Left ventricle myocardium superior (tissue), 1 donor: ENCODE measurements at places on chromosomes 7 and 10. TPM values are rescaled to one million over a fixed set of nuclear protein-coding genes. Genes with fewer than 3 reads are reported as not detected.

Gene ANKRD61
- total RNA-seq, result 0.20 TPM

Gene GPR146
- total RNA-seq, result 41.5 TPM

Gene CCDC3
- 2.4 TPM for total RNA-seq

Gene EDRF1
- 9.9 TPM for total RNA-seq

Gene SLC39A12
- not detected for total RNA-seq

Gene TFR2
- not detected for total RNA-seq

Gene TEX47
- not detected for total RNA-seq

Gene CDK5
- 8.1 TPM for total RNA-seq

Gene FXYD4
- total RNA-seq, result not detected

Gene STEAP4
- total RNA-seq, result 21.7 TPM

Gene CLCN1
- not detected for total RNA-seq

Gene HABP2
- not detected for total RNA-seq

Gene RRP12
- 11.6 TPM for total RNA-seq

DNA sequence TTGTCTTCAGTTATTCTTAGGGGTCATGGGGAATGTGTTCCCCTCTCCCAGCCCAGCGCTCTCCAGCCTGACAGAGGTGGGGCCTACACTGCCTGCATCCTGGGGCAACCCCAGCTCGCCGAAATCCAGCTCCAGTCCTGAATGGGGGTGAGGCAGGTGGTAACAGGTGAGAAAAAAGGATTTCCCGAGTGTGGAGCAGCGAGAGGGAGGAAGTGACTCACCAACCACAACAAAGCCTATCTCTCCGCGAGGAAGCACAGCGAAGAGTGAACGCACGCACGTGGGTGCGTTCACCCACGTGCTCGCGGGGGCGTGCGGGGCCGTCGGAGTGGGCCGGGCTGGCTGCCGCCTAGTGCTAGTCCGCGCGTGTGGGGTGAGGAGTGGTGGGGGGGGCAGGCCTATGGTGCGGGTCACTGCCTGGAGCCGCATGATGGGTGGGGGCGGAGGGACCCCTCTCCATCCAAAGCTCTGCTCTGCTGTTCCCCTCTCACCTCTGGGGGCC, 855 bp upstream of the PALD1 start:
- no peak for DNase-seq

- DNase-seq, result no peak
Measured at GRCh38 chr7:34845666-34846361, 187.8 kb downstream of the NPSR1 start.

DNA sequence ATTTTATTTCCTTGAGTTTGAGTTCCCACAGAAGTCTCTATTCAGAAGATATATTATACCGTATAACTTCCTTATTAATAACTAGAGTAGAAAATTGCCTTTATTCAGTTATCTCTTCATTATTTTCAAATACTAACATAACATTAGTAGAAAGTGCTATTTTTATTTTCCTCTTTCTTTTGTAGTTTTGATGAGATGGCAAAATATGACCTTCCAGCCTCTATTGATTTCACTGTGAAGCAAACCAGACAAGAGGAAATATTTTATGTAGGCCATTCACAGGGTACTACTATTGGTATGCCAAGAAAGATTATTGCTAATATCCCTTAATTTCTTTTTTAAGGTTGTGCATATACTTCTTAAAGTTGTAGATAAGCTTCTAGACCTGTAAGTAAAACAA, 7.9 kb downstream of the LIPJ start:
- no peak for DNase-seq

- no peak for DNase-seq
Measured at GRCh38 chr7:151579644-151580043, 59.9 kb upstream of the RHEB start.

GRCh38 chr10:90592638-90593302, 265.1 kb downstream of the HTR7 start:
- DNase-seq, result peak; percentile 35

DNA sequence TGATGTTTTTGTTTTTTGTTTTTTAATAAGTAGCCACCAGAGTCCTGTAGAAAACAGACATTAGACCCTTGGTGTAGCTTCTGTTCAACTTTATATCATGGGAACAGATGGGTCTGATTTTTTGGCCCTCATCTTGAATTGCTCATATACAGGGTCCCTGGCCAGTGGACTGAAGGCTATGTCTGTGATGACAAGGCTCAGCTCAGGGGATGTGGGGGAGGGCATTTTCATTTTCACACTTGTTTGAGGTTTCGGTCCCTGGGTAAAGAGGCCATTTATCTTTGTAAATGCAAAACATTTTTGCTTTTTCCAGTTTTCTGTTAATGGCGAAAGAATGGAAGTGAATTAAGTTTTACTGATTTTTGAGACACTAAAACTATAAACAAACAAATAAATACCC, 257.6 kb upstream of the PHYHIPL start:
- no peak for DNase-seq

DNA sequence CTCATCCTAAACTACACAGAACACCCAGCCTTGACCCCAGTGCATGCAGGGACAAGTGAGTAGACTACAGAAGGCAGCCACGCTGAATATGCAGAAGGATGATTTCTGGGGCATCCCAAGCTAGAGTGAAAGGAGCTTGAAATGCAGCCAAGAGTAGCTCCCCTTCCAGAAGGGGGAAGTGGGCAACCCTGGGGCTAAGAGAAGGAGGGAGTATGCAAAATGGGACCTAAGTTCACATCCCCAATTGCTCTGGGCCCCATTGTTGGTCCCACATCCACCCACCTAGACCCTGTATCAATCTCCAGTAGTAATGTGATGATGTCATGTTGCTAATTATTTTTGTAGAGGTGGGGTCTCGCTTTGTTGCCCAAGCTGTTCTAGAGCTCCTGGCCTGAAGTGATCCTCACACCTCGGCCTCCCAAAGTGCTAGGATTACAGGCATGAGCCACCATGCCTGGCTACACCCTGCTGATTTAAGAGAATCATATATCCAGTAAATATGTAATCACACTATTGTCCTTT, 5.6 kb upstream of the PSTK start:
- no peak for DNase-seq

- DNase-seq, result no peak
Measured at GRCh38 chr7:27176524-27176845, 2.4 kb upstream of the HOXA10 start.

GRCh38 chr10:75926763-75927162, 495.3 kb downstream of the LRMDA start:
- no peak for DNase-seq

GRCh38 chr10:124384591-124385190, 34.0 kb downstream of the OAT start:
- no peak for DNase-seq

GRCh38 chr10:43307306-43307705, 40.4 kb upstream of the RASGEF1A start:
- DNase-seq, result no peak

DNA sequence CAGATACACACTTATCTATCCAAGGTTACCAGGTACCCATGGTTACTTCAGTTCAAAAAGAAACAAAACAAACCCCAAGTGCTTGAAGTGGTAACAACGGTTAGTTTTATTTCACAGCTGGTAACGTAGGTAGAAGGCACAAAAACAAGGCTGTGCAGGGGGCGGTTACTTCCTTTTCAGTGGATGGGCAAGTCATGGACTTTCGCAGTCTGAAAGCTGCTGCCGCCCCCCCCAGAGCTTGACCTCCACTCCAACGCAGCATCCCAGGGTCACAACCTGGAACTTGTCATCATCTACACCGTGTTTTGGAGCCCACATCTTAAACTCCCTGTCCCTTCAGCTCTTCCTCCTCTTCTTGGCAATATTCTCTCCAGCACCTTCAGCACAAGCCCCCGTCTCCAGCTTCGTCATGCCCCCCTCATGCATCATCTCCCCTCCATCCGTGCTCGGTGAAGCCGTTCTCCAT, 181.2 kb upstream of the ITGB1 start:
- no peak for DNase-seq

DNA sequence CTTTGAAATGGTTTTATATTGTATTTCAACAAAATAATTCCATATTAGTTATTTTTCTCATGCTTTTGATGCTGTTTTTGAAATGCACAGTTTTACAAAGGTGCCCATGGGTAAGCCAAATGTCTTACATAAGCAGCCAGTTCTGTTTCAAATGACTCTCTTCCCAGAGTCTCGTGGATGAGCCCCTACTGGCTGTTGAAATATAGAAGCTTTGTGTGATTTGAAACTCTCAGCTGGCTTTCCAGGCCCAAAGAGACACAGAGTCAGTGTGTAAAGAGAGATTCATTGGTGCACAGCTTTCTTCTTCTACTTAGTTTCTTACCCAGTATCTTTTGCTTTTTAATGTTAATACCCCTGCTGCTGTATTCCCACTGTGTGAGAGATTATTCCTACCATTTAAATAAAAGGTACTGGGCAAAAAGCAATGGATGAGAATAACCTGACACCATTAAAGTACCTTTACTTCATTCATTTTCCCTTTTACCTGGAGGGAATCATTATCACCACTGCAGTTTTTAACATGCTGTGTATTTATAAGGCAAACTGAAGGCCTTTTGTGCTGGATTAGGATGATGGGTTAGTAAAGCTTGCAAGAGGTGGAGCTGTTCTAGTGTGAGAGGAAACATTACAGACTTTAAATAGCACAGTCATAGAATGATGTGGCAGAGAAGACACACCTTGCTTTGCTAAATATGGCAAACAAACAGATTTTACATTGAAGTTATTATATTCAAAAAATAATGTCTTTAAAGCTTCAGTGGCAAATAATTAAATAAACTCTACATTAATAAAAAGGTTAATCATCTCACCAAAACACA, 415.1 kb downstream of the THSD7A start:
- no peak for DNase-seq

- DNase-seq, result no peak
Measured at GRCh38 chr10:72126184-72126871, 38.0 kb upstream of the SPOCK2 start.

DNA sequence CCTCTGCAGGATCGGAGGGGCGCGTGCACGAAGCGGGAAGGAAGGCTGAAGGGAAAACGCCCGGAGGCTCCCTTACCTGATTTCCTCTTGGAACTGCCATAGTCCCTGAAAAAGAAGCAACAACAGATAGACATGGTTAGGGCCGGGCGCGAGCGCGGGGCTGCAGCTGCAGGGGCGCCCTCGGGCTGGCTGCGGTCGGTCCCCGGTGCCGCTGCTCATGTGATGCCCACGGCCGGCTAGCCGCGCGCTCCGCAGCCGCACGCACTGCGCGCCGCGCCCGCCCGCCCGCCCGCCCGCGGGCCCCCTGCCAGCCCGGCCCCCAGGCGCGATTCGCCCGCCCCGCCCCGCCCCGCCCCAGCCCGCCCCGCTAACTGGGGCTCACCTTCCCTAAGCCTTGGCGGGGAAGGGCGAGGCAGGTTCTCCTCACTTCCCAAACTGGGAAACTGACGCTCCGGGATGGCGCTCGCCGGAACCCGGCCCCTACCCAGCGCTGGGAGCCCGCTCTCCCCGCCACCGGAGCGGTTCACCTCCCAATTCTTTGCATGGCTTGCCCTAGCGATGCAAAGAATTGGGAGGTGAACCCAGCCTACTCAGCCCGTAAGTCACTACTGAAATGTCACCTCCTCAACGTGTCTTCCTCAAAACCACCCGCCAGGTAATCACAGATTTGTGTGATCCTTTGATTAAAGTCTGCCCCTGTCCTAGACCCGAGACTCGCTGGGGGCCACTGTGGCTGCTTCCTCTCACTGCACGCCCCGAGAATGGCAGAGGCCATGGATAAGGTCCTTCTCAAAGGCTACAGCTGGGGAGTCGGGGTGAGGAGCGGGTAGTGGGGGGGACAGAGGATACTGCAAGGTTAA, 162.2 kb downstream of the SH3PXD2A start:
- no peak for DNase-seq

DNA sequence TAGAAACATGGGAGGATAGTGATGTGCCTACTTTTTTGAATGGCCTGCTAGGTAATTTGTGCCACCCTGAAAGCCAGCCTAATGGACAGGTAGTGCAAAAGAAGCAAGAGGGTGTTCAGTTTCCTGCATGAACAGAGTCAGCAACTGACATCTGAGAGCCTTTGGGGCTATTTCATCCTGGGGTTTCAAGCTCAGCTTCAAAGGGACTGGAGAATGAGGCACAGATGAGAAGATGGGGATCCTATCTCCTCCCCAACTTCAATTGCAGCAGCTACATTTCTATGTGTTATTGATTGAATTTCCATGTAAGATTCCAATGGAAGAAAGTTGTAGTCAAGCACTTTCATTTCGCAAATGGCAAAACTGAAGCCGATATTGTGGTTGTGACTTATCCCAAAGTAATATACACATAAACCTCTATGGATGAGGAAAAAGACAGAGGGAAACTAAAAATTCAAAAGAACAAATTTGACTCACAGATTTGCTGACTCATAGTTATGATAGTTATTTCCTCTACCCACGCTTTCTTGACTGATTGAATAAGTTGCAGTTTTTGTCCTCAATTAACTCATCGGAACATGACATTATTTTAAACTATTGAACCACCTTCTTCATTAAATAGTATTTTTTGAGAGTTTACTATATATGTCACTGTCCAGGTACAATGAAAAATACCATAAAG, 42.6 kb upstream of the NRP1 start:
- no peak for DNase-seq

DNA sequence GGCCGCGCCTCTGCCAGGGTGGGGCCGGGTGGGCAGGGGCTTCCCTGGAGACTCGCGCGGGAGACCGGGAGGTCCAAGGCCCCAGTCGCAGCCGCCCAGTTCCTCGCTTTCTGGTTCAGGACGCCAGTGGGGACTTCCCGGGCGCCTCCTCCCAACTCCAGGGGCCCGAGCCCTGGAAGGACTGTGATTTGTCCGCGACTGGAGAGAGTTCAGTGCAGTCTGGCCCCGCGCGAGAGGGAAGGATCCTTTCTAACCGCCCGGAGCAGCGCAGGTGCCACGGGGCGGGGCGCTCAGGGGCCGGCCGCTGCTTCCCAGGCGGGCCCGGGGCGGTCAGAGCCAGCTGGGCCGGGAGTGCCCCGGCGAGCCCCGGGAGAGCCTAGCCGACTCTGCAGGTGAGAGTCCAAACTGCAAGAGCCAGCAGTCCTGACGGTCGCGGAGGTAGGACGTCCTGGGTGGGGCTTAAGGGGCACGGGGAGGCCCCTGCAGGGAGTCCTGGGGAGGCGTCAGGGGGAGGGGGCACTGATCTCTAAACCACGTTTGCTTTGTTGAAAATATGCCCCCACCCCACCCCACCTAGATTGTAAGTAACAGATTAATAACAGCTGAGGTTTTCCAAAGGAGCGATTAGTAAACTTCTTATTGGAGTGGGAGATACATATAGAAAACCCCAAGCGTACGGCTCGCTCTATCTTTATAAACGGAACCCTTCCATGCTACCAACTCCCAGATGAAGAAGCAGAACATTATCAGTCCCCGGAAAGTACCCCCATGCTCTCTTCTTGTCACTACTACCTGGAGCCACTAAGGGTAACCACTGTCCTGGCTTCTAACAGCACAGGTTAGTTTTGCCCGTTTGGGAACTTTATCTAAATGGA, 8.2 kb downstream of the NKX2-3 start:
- DNase-seq, result no peak

GRCh38 chr10:55233090-55233489, 432.1 kb upstream of the PCDH15 start:
- no peak for DNase-seq

- DNase-seq, result no peak
Measured at GRCh38 chr10:128751284-128751683, 625.1 kb upstream of the MKI67 start.

DNA sequence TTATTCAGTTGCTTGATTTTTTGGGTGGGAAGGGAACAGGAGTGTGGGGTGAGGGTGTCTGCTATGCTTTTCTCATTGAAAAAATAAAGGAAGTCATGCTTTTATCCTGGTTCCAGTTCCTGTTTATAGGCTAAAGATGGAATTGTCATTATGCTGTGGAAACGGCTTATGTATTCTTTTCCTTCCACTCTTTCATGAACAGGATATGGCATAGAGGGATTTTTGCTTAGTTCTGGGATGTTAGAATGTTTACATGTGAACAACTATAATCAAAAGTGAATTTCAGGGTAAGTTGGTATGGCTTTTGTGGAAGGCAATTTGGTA, 35.9 kb upstream of the PTPN12 start:
- no peak for DNase-seq

GRCh38 chr7:16171928-16172327, 249.4 kb downstream of the CRPPA start:
- DNase-seq, result no peak
